ENCODE measurements at places on chromosomes 1 and 21. TPM values are rescaled to one million over a fixed set of nuclear protein-coding genes. Genes with fewer than 3 reads are reported as not detected.
A peak's percentile ranks its signal among the peaks of the same experiment; 100 is the strongest.

Gene COL6A2
- total RNA-seq = 1,198 TPM

GRCh38 chr1:113269168-113269963 is 120.9 kb upstream of the MAGI3 start:
- no peak for DNase-seq

Gene ZFP69B
- total RNA-seq = 7.2 TPM

DNA sequence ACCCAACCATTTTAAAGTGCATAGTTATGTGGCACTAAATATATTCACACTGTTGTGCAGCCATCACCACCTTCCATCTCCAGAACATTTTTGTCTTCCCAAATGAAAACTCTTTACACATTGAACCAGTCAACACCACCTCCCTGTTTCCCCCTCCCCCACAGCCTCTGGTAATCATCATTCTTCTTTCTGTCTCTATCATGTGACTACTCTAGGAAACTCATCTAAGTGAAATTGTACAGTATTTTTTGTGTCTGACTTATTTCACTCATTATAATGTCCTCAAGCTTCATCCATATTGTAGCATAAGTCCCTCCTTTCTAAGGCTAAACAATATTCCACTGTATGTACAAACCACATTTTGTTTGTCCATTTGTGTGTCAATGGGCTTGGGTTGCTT is 128.0 kb downstream of the RUNX1 start:
- DNase-seq = no peak

Gene CNIH3
- total RNA-seq = 1.6 TPM

- DNase-seq = peak; percentile 46
Observed at GRCh38 chr1:19344372-19344810, 32.3 kb downstream of the SLC66A1 start.

- peak; percentile 50 for DNase-seq
Observed at GRCh38 chr1:165914136-165914798, 86.9 kb downstream of the UCK2 start.

GRCh38 chr1:48003741-48004531 is 6.8 kb upstream of the TRABD2B start:
- no peak for DNase-seq
